ENCODE measurements at places on chromosomes 4 and X.

DNA sequence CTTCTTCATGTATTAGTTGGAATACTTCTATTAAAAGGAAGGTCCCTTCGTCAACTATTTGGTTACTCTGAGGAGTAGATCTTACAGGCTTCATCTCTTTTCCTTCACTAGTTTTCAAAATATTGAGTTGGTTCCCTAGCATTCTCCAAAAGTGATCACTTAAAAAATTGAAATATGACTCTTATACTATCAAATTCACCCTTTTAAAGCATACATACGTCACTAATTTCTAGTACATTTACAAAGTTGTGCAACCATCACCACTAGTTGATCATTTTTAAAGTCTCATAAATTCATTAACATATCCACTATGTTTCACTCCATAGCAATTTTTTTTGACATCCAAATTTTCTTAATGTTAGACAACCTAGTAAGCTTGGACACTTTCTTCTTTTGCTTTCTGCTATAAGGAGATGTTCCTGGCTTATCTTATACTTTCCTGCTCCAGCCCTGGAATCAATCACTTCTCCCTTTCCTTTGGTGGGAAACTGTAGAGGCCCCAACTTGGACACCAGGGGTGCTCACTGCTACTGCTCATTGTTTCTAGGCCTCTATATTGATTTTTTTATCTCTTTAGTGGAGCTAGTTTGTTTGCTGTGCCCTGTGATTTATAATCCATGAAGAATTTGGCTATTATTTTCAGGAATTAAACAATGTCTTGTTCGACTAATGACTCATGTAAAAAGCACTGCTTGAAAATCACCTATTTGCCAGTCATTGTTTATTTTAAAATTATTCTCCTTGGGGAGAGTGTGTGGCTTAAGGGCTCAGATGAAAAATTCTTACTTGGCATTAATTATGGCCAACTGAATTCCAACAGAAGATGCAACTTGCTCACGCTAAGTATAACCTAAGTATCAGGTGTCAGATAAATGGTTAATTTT is 4.0 kb upstream of the ZFX start:
- no peak for DNase-seq

DNA sequence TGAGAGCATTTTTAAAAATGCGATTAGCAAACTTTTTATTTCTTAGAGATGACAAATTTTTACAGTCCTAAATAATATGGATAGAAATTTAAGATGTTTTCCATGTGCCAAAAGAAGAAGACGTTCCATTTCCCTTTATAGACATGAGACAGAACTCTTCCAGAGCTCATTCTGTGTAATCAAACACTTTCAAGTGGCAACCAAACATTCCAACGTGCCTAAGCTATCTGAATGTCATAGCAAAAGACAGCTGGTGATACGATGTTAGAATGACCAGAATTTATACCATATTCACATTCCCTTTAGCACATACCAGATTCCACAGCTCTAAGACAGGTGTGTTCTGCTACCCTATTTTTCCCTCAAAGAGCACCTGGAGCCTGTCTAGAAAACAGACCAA is 133.2 kb downstream of the ENOX2 start:
- DNase-seq = no peak

DNA sequence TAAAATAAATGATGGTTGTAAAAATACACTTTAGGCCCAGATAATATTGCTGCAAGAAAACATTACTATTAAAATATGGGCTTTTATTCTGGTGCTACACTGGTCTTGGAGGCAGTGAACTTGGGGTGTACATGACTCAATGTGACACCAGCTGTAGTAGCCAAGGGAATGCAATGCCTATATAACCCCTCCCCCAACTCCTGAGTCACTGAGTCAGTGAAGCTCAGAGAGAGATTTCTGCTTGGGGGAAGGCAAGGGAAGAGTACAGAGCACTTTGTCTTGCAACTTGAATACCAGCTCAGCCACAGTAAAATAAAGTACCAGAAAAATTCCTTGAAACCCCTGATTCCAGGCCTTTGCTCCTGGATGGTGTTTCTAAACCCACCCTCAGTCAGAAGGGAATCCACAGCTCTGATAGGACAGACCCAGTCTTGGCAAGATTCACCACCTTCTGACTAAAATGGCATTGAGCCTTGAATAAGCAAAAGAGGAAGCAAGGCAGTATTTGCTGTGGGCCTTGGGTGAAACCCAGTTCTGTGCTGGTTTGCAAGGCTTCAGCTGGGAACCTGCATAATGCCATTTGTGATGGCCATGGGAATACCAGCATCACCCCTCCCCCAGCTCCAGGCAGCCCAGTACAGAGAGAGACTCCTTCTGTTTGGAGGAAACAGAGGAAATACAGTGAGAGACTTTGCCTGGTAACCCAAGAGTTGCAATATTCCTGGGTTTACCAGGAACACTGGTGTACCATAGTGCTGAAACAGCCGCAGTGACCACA is 209.9 kb downstream of the IQCM start:
- no peak for DNase-seq

GRCh38 chr4:124529131-124529530 is 183.4 kb downstream of the ANKRD50 start:
- DNase-seq = no peak

DNA sequence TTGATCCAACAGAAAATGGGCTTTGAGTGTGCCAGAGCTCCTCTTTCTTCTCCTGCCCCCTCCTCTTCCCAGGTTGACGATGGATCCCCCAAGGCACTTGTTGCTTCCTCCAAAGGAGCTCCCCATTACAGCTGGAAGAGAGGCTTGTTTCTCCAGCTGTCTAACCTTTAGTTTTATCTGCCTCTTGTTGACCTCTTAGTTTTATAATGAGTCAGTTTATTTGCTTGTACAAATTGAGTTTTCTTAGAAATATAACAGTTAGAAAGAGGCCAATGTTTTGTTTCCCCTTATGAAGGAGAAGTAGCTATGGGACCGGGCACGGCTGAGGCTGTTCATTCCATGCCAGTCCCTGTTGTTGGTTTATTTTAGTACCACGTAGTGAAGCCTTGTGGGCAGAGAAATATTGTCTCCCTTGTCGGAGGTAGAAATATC is 158.2 kb downstream of the SPRY1 start:
- no peak for DNase-seq
